GM23248 (cell line): ENCODE measurements at places on chromosomes 4 and X. TPM values are rescaled to one million over a fixed set of nuclear protein-coding genes. Genes with fewer than 3 reads are reported as not detected.

GRCh38 chr4:38782452-38783108 is at the start of gene TLR10:
TLR10 (minus strand) TSS chr4:38782990; CDS start chr4:38775590, 7,400 bp downstream.
- peak; percentile 69 for DNase-seq

GRCh38 chr4:109164011-109164410 is 138.4 kb downstream of the COL25A1 start:
- peak; percentile 31 for DNase-seq

DNA sequence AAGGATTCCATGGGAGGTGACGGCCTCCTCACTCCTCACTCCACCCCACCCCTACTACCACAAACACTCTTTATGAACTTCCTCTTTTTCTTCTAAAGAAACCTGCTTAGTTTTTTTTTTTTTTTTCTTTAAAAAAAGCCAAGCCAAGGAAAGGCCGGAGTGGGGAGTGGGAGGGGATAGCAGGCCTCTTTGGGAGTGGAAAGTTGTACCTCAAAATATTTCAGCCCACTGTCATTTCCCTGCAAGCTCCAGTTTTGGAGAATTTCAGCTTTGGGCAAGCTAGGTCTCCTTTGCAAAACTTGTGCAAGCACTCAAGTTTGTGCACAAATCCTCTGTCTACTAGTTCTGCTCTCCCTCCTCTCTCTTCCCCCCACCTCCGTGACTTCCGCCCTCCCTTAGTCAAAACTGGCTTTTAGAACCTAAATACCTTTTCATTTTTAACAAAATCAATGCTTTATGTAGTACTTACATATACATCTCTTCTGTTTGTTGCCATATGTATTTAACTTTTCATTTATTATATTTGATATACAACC is 512 bp upstream of the ANTXR2 start:
- no peak for DNase-seq

SLC10A6 gene
- not detected in 2 replicates for total RNA-seq

DNA sequence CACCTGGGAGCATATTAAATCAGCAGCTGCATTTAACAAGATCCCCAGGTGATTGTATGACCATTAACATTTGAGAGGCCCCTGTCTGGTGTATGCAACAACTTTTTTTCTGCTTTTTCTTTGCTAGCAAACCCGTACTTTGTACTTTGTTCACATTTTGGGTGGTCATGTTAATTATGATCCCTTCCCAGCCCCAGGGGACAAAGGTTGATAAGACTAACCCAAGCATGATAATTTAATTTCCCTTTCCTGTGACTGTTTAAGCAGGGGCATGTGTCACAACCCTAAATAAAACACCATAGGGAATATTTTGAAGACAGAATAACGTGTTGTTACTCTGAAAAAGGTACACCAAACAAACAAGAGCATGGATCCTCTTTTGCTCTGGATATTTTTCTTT is 332.0 kb downstream of the PCDH18 start:
- DNase-seq = no peak

- DNase-seq = peak; percentile 38
Measured at GRCh38 chr4:138192113-138192512, 50.0 kb downstream of the SLC7A11 start.
